ENCODE measurements at places on chromosomes 1 and 21.

GRCh38 chr1:162944974-162945674 lies 84.1 kb upstream of the CCDC190 start:
- no peak for DNase-seq

GRCh38 chr1:202658251-202658759 lies 51.9 kb downstream of the SYT2 start:
- DNase-seq = no peak

DNA sequence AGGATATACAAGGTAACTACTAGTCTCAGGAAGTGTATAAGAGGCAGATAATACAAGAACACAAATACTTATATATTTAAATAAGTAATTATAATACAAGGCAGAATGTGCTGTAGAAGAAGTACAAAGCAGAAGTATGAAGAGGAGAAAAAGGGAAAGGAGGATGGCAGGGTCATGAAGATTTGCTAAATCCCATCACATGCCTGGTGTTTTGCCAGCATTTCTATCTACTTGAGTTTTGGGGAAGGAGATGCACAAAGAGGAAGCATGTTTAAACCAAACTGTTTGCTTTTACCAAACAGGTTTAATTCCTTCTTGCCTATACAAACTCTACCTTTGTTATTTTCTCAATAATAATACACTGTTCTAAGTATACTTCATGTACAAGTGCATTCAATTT lies 60.9 kb upstream of the PODN start:
- no peak for DNase-seq

DNA sequence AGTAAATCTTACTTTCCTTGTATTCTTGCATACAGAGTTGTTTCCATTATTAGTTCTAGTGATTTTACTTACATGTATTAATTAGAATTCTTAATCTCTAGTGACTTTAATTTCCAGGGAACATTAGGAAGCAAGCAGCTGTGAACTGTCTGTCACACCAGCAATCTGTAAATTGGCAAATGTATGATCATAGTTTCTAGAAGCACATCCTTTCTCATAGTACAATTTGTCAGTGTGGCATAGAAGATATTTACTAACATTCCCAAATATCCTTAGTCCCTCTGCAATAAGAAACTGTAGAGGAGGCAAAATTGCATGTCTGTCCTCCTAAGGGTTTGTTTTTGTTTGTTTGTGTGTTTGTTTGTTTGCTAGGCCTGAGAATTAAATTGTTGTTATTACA lies 17.0 kb upstream of the FMO1 start:
- no peak for DNase-seq

GRCh38 chr1:228162286-228163006 lies 3.2 kb upstream of the IBA57 start:
- no peak for DNase-seq

GRCh38 chr1:91847851-91848250 lies 38.1 kb downstream of the TGFBR3 start:
- DNase-seq = no peak

- DNase-seq = no peak
These were observed 94.4 kb upstream of the KCTD3 start for GRCh38 chr1:215472723-215473122.

- no peak for DNase-seq
These were observed at the start of gene GBP6 for GRCh38 chr1:89363638-89364536. TSS of gene GBP6 (plus strand) at chr1:89364059. CDS start at chr1:89368552, 4,493 bp downstream.

- DNase-seq = no peak
These were observed 9.6 kb downstream of the UBE2J2 start for GRCh38 chr1:1264026-1264425.

DNA sequence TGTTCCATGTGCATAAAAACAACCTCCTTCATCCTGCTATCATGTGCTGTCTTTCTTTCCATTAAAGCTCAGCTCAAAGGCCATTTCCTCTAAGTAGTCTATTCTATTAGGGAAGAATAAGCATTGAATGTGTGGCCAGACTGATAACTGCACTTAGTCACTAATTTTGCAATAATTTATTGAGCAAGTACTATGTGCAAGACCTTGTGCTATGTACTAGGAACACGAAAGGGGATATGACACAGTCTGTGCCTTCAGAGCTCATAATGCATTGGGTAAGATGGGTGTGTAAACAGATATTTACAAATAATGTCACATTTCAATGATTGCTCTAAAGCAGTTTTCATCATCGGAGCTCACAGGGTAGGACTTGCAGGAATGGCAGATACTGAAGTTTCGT lies 54.2 kb downstream of the NMNAT2 start:
- no peak for DNase-seq

DNA sequence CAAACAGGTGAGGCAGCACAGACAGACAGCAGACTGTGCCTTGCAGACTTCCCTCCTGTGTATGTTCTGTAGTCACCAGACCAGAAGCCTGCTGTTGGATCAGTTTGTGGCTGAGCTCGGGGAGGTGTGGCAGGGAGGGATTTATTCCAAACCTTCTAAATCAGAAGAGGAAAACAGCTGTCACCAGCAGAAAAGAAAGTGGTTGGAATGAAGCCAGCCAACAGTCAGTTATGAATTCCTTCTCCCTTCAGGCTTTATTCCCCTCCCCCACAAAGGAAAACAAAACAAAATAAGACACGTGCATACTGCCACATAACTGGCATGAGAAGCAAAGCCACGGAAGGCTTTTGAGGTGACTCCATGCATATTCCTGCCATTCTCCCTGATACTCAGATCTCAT lies 19.0 kb upstream of the PIGV start:
- DNase-seq = no peak

DNA sequence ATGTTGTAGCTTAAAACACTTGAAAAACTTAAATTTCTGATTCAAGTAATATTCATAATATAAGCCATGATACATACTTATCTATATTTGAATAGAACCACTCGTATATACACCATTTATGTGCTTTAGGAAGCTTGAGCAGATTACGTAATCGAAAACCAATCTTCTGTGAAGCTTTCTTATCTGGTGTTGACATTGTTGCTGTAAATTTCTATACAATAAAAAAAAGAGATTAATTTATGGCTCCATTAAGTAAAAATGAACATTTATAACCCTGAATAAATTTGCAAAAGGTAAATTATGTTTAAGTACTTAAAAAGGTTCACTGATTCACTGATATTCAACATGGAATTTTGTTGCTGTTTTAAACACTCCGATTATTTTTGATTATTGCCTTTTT lies 21.4 kb downstream of the LIN9 start:
- no peak for DNase-seq

DNA sequence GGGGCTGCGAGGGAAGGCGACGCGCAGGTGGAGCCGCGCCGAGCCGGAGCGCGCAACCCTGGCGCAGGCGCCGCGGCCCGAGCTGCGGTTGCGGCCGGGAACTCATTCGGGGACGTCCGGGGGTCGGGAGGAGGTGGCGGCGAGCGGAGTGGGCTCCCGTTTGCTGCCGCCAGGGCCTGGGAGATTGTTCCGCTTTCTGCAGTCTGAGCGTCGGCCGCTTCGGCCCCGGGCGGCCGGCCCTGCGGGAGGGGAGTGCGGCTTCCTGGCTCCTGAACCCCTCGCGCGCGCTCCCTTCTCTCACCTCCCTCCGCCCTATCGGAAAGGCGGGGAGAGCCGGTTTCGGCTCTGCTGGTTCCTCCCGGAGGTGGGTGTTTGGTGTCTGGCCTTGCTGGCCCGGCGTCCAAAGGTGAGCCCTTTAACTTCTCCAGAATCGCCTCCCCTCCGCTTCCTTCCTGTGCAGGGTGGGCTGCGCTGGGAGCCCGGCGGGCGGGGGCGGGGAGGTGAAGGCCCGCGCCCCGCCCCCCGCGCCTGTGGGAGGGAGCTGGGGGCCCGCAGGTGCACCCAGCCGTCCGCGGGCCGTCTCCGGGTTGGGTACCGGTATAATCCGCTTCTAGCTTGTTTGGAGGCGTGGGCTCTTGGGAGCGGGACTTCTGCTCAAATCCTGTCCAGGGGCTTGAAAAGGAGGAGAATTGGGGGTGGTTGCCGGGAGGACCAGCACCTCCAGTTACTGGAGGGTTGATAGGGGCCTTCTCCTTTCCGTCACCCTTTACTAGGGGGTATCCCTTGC lies 683 bp downstream of the LRRC8D start:
- peak; percentile 10 for DNase-seq

DNA sequence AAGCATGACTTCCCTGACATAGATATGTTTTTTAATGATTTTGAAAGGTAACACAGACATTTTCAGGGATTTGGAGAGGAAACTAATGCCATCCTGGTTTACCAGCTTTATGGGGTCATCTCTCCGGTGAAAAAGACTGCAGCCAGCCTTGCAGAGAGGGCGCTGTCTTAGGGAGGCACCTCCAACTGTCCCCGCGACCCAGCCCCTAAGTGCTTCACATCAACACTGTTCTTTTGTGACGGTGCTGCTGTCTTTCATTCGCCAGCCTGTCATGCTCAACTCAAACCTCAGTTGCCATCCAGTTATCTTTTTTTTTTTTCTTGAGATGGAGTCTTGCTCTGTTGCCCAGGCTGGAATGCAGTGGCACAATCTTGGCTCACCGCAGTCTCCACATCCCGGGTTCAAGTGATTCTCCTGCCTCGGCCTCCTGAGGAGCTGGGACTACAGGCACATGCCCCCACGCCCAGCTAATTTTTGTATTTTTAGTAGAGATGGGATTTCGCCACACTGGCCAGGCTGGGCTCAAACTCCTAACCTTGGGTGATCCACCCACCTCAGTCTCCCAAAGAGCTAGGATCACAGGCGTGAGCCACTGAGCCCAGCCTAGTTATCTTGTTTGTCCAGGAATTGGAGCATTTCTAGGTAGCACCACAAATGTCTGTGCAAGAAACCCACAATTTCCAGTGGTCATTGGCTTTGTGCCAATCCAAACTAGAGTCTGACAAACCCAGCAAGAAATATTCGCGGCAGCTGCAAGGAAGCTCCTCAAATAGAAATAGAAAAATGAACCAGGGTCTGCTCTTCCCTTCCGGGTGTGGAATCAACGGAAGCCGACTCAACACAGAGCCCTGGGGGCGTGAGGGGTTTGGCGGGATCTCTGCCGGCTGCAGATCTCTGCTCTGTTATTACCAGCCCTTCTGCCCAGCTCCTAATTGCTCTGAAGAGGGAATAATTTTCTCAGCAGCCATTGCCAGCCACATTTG lies 24.2 kb downstream of the PDE9A start:
- DNase-seq = no peak

GRCh38 chr1:45047032-45047431 lies 35.0 kb downstream of the UROD start:
- DNase-seq = no peak

DNA sequence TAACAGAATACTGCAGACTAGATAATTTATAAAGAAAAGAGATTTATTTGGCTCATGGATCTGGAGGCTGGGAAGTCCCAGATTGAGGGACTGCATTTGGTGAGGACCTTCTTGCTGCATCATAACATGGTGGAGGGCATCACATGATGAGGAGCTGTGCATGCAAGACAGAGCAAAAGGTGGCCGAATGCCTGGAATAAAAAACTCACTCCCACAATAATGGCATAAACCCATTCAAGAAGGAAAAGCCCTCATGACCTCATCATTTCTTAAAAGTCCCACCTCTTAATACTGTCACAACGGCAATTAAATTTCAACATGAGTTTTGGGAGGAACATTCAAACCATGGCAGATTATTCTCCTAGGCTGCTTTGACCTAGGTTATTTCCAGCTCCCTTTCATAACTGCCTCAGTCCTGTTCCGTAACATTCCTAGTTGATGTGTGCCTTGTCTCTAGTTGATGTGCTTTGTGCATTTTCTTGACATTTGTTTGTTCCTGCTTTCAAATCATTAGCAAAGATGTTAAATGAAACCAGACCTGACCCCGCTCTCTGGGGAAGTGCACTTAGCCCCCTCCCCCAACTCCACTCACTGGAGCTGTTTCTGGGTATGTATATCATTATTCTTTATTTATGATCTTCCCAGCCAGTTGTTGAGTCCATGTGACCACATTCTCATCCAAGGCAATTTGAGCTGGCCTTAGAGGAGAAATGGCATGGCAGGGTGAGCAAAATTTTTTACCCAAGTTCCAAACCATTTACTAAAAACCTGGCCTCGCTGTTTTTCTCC lies 148.5 kb downstream of the GDAP2 start:
- no peak for DNase-seq

GRCh38 chr21:29077651-29078090 lies 4.2 kb upstream of the CCT8 start:
- DNase-seq = no peak

- no peak for DNase-seq
These were observed 16.7 kb downstream of the ITPKB start for GRCh38 chr1:226722240-226722900.

DNA sequence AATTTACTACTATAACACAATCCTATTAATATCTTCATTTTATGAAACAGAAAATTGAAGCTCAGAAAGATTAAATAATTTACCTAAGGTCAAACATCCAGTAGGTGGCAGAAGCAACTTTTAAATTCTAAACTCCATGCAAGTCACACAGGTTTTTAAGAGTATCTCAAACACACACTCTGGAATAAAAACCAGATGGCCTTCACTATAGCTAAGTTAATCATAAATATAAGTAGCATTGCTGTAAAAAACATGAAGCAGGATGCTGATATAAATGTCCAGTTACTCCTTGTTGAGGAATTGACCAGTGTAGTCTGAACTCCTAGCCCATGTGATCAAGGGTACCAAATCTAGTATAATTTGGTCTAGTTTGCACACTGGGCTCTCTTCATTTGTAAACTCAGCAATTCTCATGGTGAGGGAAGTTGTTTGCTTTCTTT lies 9.4 kb upstream of the FMO3 start:
- DNase-seq = no peak

DNA sequence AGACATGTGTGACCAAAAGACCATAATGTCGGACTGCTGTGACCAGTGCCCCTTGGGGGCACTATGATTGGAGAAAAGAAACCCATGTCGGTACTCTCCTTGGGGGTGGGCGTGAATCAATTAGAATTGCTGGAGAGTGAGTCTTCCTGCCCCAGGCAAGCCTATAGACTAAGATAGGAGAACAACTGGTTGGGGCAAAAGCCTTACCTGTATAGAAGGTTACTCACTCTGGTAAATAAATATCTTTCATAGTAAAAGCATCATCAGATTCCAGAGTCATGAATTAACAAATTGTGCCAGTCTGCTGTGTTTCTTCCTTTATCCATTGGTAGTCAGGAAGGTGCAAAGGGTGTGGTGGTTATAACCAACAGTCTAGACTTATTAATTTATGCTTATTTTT lies 2.9 kb upstream of the PTGFRN start:
- no peak for DNase-seq

DNA sequence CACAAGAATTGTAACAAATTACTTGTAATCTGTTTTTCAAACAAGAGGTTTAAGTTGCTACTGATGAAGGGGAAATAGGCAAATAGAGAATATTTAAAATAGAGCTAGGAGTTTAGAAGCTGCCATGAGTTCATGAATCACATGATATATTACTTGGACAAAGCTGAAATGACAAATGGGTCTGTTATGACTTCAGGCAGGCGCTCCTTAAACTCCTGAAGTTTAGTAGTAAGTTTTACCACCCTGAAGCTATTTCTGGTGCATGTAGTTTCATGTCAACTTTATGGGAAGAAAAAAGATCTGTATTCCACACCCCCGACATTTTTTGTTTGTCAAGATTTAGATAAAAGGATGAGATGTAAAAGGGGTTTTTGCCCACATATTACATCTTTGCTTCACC lies 58.5 kb downstream of the PLA2G4A start:
- no peak for DNase-seq

Data from stimulated activated CD4-positive, alpha-beta T cell treated with anti-CD3 and anti-CD28 coated beads, Interleukin-12 subunit alpha, Interleukin-12 subunit beta, amount 100 ng/mL, for 24 hours (primary cell).